Tibial nerve (tissue), 4 donors: ENCODE measurements at places on chromosomes 12 and 14.

DNA sequence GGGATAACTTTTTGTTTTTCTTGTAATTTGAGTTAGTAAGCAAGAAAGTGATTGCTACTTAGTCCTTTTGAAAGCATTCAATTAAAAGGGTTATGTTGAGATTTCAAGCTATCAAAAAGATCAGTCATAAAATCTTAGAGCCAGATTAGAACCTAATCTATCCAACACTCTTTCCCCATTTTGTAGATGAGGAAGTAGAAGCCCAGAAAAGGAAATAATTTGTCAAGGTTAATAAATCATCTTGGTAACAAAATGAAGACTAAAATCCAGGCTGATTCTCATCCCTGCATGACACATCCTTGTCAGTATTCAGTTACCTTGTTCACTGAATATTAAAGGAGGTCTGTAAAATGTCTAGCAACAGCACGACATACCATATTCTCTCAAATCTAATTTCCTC, 26.5 kb downstream of the PPP1R13B start:
- DNase-seq, result no peak

- DNase-seq, result no peak
Measured at GRCh38 chr12:47636908-47637780, 68.7 kb downstream of the RPAP3 start.

GRCh38 chr12:89742337-89743022, 33.8 kb upstream of the ATP2B1 start:
- DNase-seq, result no peak

DNA sequence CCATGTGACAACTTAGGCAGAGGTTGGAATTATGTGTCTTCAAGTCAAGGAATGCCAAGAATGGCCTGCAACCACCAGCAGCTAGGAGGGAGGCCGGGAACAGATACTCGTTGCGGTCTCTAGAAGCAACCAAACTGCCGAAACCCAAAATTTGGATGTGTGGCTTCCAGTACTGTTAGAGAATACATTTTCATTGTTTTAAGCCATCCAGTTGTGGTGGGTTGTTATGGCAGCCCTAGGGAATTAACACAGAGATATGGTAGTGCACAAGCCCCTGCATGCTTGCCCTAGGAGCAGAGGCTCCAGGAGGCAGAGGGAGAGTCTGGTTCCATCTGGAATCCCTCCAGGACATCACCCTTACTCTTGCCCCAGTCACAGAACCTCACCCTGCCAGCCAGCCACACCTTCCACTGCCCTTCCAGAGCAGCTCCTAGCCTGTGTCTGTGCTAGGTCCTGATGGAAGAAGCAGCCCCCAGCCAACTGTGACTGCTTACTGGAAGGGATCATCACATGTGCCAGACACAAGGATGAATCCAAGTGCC, 19.5 kb downstream of the PITPNM2 start:
- no peak for DNase-seq

DNA sequence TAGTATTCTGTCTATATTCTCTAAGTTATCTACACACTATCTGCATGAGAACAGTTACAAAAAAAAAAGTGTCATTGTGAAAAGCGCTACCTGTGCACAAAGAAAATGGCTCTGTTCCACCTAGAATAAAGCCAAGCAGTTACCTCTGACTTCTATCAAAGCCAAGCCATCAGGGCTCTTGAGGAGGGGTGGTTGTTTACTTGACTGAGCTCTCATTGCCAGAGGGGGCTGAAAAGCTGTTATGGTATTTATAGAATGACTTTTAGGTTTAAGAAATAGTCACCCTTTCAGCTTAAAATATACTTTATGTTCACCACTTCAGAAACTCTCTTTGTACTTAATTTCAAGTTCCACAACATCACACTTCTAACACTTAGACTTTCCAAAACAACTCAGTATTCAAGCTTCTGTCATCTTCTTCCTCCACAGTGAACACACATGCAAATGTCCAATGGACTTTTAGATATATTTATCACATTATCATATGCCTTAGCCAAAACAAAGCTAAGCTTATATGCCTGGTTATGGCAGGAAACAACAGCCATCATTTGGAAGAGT, 7.5 kb downstream of the ITPR2 start:
- no peak for DNase-seq

DNA sequence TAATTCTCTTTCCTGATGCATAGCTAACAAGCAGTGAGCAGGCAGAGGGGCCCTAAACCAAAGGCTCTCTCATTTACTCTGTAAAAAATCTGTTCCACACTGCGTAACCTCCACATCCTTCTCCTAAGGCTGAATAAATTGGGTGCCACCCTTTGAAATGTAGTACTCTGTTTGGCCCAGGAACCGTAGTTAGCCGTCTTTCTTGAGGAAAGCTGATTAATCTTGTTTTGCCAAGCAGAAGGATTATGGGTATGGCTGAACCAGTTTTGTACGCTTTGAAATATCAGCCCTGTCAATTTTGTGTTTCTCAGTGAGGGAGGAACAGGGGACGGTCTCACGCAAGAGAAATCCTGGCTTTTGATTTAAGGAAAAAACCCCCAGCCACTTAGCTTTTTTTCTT, 19.7 kb downstream of the EML1 start:
- no peak for DNase-seq

DNA sequence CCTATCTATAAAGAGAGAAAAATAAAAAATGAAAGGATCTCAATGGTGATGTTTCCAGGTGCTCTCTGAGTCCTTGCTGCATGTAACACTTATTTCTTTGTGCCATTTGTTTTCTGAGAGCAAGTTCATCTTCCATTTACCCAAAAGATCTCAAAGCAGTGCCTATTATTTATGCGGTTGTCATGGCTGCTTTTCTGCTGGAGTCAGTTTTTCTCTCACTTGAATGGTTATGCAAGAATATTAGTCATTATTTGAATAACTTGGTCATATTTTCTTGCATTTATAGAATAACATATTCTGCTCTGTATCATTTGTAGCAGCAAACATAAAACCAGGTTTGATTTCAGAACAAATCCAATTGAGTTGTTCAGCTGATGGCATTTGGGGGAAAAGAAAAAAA, 141.8 kb upstream of the G2E3 start:
- DNase-seq, result no peak

DNA sequence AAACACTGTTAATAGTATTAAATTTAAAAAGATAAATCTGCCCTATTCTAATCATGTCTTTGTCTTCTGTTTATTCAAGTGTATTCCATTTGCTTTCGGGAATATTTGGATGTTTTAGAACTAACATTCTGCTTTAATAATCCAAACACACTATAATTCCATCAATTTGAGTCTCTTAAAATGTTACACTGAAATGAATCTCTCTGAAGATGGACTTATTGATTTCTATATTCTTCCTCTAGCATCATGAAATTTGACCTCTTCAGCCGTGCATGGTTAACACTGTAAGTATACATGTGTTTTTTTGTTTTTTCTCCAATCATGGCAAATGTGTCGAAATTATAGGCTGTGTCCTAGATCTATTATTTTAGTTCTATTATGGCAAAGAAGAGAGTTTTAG, 339.2 kb downstream of the ACSS3 start:
- no peak for DNase-seq

- DNase-seq, result no peak
Measured at GRCh38 chr14:95134304-95134933, 22.9 kb downstream of the DICER1 start.

DNA sequence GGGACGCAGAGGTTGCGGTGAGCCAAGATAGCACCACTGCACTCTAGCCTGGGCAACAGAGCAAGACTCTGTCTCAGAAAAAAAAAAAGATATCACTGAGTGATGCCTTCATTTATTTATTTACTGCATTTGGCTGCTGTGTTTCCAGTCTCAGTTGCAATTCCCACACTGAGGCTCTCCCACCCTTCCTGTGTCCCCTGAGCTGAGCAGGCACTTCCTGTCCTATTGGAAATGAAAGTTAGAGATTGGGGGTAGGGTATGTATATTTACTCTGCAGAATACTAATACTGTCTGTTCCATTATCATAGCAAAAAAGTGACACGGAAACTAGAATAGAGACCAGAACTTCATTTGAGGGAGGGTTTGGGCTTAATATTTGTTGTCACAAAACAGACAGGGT, 1.6 kb upstream of the RBMS2 start:
- DNase-seq, result no peak

DNA sequence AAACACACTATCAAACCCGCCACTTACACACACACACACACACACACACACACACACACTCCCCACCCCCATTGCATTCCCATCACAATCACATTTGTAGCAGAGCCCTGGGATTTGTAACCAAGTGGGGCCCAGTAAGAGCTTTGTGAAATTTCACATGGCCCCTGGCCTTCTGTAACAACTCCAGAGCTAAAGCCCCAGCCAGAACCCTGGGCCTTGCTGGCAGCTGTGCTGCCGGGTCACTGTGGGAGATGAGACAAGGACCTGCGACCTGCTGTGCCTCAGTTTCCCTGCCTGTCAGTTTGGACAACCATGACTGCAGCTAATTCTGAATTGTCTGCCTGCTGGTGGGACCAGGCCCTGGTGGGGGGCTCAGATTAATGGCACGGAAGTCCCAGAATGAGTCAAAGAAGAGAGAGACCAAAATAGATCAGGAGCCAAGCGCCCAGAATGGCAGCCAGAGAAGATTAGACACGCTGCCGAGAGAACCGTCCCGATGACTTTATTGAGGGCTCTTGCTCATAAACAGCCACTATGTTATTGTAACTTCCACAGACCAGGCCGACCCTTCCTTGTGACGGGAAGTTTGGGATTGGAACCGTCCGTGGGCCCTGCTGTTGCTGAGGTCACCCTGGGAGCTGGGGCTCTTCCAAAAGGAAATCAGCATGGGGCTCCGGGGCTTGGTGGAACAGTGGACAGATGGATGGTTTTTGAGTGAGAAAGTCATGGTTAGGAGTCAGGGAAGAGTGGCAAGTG, 123.1 kb downstream of the ZFP36L1 start:
- no peak for DNase-seq

GRCh38 chr12:13218641-13219040, 22.1 kb downstream of the EMP1 start:
- no peak for DNase-seq

- no peak for DNase-seq
Measured at GRCh38 chr12:58710901-58711300, 209.4 kb downstream of the LRIG3 start.

DNA sequence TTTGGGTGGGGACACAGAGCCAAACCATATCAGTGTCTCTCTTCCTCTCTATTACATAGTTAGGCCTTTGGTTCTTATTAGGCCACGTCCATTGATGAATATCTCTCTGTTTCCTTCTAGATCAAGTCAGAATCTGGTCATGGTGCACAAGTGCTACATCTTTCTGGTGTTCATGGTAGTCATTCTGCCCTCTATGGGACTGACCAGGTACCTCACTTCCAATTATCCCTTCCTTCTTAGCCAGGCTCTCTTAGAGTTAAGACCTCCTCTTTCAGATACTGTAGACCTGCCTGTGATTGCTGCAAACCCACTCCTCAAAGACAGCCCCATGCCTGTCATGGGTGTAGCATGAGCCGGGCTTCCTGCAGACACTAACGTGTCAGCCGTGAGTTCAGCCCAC, 25.2 kb downstream of the NGB start:
- DNase-seq, result no peak

DNA sequence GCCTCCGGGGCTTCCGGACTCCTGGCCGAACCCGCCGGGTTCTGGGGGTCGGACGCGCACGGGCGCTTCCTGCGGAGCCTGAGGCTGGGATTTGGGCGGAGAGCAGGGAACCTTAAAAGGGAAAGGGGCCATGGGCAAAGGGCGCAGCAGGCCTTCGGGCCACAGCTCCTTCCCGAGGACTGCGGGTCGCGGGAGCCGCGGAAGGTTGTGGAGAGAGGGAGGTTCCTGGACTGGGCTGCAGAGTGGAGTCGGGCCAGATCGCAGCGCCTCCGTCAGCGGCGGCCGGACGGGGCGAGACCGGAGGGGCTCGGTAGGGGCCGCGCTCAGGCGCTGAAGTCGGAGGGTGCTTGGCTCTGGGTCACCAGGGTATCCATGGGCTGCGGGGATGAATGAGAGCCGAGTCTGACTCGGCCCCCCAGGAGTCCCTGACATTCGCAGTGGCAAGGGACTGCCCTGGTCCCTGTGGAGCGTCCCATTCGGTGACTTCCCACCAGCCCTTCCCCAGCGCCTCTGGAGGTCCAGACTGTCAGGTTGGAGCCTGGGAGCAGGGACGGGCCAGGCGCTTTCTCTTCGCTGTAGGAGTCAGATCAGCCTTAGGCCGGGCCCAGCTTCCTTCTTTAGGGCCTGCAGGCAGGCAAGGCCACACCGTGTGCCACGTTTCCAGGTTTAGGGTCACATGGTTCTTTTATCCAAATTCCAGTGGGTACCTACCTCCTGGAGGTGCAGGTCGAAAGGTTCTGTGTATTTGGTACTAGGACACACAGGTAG, 938 bp upstream of the SLC25A29 start:
- no peak for DNase-seq

DNA sequence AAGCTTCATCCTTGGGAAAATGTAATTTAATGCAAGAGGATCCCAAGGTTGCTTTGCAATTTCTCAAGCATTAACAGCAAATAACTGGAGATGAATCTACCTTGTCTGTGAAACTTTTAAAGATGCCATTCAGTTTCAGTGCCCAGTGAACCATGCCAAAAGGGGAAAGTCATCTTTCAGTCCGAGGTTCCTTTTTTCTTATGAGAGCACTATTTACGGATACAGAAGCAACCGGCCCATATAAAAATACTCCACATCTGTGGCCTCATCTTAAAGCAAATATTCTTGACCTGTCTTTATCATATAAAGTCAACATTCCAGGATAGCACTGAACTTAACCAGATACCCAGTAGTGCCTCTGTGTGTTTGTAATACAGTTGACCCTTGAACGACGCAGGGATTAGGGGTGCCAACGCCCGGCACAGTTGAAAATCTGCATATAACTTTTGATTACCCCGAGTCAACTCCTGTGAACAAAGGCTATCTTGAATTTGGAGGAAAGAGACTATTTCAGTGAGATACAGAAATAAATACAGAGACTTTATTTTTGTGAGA, 209.4 kb downstream of the PCNX1 start:
- no peak for DNase-seq

GRCh38 chr14:55713486-55713885, 133.5 kb downstream of the KTN1 start:
- no peak for DNase-seq

DNA sequence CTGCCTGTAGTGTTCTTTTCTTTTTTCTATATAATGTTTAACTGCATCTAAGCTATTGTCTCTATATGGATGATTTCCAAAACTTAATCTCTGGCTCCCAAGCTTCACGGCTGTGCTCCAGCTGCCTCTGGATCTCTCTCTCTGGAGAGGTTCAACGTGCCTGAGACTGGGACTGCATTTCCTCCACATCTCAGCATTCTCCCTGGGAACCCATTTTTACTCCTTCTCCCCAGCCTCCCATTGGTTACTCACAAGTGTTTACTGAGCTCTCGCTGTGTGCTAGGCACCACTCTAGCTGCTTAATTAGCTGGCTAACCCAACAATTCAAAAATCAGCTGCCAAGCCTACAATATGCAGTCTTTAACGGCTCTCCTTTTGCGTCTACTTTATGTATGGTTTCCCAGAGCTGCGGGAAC, 34.7 kb downstream of the FBXL14 start:
- DNase-seq, result no peak

GRCh38 chr14:36738269-36738668, 76.6 kb downstream of the PAX9 start:
- no peak for DNase-seq

- DNase-seq, result no peak
Measured at GRCh38 chr12:96237465-96238077, 43.4 kb downstream of the ELK3 start.

GRCh38 chr12:14974633-14975032, 1.8 kb downstream of the PDE6H start:
- DNase-seq, result no peak
